ENCODE measurements at places on chromosomes 13 and 19.

- DNase-seq = no peak
Observed at GRCh38 chr13:111844682-111845081, 222.3 kb upstream of the SOX1 start.

DNA sequence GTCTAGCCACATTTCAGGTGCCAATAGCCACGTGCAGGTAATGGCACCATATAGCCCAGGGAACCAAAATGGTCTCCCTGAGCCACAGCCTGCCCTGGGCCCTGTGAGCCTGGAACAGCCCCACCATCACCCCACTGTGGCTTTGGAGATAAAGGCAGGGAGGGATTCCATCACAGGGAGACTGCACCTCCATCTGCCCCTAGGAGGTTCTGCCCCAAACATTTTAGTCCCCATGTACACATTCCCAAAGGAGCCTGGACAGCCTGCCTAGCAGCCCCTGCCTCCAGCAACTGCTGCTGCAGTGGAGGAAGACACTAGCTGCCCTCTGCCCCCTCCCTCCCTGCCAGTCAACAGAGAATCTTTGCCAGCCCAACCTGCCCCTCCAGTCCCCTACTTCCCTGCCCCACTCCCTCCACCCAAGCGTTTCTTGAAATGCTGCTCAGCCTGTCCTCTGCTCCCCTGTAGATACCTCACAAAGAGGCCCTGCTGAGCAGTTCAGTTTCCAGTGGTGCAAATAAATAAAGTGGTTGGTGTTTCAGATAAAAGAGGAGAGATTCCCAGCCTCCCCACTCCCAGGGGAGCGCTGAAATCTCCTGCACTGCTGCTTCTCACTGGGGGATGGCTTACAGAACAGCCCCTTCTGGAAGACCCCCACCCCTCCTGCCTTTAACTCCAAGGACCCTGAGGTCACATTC is 921.8 kb downstream of the UQCRFS1 start:
- DNase-seq = no peak

DNA sequence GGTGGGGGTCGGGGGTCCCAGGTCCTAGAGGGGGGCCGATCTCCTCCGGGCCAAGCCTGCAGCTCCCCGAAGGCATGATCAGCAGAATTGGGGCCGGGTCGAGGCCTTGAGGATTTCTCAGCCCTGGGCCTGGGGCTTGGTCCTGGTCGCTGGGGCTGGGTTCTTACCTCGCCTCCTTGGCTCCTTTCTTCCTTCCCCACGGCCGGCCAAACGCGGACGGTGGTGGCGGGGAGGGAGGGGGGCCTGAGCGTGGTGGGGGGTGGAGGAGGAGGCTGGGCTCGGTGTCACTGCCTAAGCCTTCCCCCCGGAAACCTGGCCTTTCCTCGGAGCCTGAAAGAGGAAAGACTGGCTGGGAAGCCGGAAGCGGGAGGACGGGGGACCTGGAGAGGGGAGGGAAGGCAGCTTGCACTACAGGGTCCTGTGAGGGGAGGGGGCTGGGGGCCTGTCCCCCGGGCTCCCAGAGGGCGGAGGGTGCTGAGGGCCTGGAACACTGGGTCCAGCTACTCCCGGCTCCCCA is at the start of gene ZNF579:
Gene ZNF579 (minus strand): TSS at position 221 of the 517 bp plus-strand sequence. CDS start 1,209 bp downstream, outside the sequence.
- no peak for DNase-seq

- no peak for DNase-seq
Observed at GRCh38 chr19:16473875-16474392, 2.2 kb upstream of the EPS15L1 start.

GRCh38 chr13:23715762-23716235 is 145.6 kb downstream of the TNFRSF19 start:
- no peak for DNase-seq

DNA sequence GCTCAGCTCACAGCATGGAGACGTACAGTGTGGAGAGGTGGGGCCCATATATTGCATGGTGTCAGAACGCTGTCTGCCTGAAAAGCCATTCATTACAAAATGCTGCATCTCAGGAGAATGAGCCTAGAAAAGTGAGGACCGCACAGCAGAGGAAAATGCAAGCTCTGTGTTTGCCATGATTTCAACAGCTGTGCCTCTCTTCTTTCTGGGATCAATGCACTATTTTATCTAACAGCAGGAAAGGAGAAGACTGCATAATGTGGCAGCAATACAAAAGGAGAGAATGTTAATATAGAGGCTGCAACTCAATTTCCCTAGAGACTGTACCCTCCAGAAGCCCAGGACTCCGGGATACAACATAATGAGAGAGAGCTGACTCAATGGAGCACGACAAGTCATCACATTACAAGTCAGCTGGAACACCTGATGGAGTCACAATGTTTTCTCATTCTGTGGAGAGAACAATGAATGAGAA is 368.0 kb downstream of the FGF14 start:
- DNase-seq = no peak

All from GM04503 (cell line).